Aorta (tissue), 5 donors: ENCODE measurements at places on chromosomes 11 and 22. TPM values are rescaled to one million over a fixed set of nuclear protein-coding genes. Genes with fewer than 3 reads are reported as not detected.

The SCGB1A1 gene
- polyA plus RNA-seq: 0.61 TPM

The TENM4 gene
- polyA plus RNA-seq: 0.20 TPM

The CTTN gene
- polyA plus RNA-seq: 290 TPM

The RASSF10 gene
- not detected for polyA plus RNA-seq
